ENCODE measurements at places on chromosomes 16 and 17. TPM values are rescaled to one million over a fixed set of nuclear protein-coding genes. Genes with fewer than 3 reads are reported as not detected.

EVPLL gene
- 5.7 TPM for total RNA-seq

CHST4 gene
- 2.4 TPM for total RNA-seq

EFCAB13 gene
- 3.2 TPM for total RNA-seq

EFTUD2 gene
- total RNA-seq = 111 TPM

DNA sequence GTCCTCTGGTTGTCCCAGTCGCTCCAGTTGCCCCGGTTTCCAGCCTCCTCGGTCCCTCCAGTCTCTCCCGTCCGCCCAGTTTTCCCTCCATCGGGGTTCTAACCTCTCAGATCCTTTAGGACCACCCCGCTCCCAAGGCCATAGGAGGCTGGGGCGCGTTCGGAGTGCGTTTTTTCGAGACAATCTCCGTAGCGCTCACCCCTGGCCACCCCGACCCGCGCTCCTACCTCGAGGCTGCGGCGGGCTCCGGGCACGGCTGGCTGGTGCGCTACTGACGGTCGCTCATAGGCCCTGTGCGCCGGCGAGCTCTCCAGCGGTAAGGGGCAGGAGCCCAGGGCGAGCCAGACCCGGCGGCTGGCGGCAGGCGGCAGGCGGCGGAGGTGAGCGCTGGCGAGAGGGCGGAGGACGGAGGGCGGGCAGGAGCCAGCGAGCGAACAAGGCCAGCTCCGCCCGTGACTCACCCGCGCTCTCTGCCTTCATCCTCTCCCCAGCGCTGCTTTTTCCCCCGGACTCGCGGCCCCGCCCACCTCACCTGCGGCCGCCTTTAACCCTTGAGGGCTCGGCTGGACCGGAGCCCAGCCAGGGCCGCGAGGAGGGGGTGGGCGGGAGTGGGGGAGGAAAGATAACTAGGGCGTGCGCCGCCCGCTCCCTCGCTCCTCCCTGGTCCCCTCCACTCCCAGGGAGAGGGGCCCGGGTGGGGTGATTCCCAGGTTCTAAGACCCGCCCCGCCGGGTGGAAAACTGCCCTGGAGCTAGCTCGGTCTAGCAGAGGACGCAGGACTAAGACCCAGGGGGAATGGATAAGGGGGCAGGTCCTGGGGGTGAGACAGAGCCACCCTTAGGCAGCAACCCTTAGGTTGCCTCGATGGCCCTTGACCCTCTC lies at the start of gene SP6:
Gene SP6, minus strand, starts transcription at position 472 of the 882 bp plus-strand sequence. CDS start 2,734 bp downstream, outside the sequence.
- peak; percentile 88 for DNase-seq

GRCh38 chr16:50598256-50598894 lies 50.2 kb downstream of the NKD1 start:
- no peak for DNase-seq

DNA sequence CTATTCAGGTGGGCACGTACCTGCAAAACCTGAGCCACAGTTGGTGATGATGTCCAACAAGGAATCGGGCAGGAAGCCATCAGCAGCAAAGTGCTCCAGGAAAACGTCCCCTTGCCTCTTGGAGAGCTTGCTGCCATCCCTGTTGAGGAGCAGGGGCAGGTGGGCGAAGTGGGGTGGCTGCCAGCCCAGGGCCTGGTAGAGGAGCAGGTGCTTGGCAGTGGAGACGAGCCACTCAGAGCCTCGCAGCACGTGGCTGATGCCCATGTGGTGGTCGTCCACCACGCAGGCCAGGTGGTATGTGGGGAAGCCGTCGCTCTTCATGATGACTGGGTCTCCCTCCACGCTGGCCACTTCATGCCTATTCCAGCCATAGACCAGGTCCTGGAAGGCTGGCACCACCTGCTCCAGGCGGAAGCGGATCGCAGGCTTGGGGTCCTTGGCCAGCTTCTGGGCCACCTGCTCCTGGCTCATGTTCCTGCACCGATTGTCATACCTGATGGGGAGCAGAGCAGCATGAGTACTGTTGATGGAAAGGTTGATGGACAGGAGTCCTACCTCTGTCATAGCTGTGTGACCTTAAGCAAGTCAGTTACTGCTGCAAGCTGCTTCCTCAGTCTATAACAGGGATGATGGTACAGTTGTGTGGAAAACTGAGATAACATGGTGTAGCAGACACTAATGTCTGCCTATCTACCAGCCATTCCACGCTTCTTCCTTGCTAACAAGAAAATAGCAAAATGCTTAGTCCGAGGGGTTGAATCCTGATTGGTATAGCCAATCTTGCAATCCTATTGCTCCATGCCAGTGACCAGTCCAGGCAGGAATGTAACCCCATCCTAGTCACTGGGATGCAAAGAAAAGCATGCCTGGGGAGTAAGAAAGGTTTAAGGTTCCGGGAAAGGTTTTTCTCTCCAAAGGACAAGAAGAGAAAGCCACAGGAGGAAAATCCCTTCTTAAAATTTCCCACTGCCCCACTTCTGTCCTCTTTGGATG lies 22.0 kb downstream of the EARS2 start:
- no peak for DNase-seq

- no peak for DNase-seq
Observed at GRCh38 chr17:48160177-48161081, 52.9 kb downstream of the SNX11 start.

DNA sequence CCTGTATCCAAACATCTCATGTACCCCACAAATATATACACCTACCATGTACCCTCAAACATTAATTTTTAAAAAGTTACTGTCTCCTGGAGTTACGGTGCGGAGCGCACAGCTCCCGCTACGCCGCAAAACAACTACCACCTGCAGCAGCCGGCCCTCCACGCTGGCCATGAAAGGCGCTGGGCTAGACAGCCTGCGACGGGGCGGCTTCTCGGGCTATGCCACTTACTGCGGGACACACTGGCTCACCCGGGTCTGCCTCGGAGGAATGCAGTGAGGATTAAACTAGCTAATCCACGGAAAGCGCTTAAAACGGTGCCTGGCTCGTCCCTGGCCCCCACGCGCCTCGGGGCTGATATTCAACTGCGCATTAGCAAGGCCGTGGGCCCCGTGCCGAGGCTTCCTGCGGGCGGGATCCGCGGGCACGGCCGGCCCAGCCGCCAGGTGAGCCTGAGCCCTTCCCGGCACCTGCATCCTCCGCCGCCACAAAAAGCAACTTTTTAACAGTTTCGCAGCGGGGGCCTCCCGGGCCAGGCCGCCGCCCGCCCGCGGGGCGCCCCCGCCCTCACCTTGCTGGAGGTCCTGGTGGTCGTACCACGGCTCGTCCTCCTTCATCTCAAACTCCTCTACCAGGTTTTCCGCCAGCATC lies 633 bp downstream of the CDR2 start:
- DNase-seq = peak; percentile 34

DNA sequence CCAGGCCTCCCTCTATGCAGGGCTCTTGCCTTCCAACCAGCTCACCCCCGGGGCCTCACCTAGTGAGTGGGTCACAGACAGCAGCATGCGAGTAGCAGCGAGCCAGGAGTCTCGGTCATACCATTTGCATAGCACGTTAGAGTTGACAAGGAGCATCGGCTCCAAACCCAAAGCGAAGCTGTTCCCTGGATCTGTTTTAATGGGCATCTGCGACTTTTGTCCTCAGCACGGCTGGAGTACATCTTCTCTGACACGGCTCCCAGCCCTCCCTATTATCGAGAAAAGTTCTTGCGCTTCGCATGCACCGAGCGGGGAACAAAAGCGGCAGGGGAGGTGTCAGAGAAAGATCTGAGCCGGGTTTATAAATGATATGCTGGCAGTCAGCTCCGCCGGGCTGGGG lies 253.3 kb downstream of the MAF start:
- no peak for DNase-seq

Data from PC-9 (cell line).